ENCODE measurements at places on chromosomes 4 and X. TPM values are rescaled to one million over a fixed set of nuclear protein-coding genes. Genes with fewer than 3 reads are reported as not detected.

DNA sequence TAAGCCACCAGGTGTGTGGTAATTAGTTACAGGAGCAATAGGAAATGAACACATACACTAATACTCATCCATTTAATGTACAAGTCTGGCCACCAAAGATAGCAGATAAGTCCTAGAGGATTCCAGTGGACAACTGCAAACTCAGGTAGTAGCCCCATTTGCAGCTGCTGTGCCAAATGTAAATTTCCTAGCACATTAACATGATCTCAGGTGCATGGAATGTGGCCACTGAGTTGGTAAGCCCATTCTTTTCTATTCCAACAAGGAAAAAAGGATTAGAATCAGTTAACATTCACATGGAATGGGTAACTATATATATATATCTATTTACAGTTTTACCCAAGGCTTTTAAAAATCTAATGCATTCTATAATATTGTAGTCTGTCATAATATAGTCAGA is 23.3 kb upstream of the FRAS1 start:
- no peaks in the 10 kb centered on the region for H3K36me3 ChIP-seq
- no peak overlapping the region for H3K27ac ChIP-seq
- no peaks in the 10 kb centered on the region for H3K4me1 ChIP-seq
- H3K4me3 ChIP-seq, result no peak overlapping the region

- no peaks in the 10 kb centered on the region for H3K36me3 ChIP-seq
- peaks cover 32% of the 10 kb centered on the region for H3K4me1 ChIP-seq
- no peak for DNase-seq
- H3K4me3 ChIP-seq, result no peak overlapping the region
- H3K27ac ChIP-seq, result no peak overlapping the region
Observed at GRCh38 chr4:156966836-156967235, 4.8 kb downstream of the PDGFC start.

Gene PRSS12
- total RNA-seq, result 0.56 TPM

- H3K4me1 ChIP-seq, result no peaks in the 10 kb centered on the region
- DNase-seq, result no peak
- H3K27me3 ChIP-seq, result no peaks in the 10 kb centered on the region
- H3K36me3 ChIP-seq, result no peaks in the 10 kb centered on the region
- no peak overlapping the region for H3K4me3 ChIP-seq
Observed at GRCh38 chr4:187166886-187167512, 443.3 kb upstream of the FAT1 start.

- no peak overlapping the region for H3K27ac ChIP-seq
- no peak overlapping the region for H3K4me3 ChIP-seq
- H3K4me1 ChIP-seq, result no peaks in the 10 kb centered on the region
- H3K36me3 ChIP-seq, result no peaks in the 10 kb centered on the region
Observed at GRCh38 chr4:168141733-168142132, 49.4 kb downstream of the ANXA10 start.

Measured in thyroid gland (tissue), 4 donors.